ENCODE measurements at places on chromosomes 13 and 19.

DNA sequence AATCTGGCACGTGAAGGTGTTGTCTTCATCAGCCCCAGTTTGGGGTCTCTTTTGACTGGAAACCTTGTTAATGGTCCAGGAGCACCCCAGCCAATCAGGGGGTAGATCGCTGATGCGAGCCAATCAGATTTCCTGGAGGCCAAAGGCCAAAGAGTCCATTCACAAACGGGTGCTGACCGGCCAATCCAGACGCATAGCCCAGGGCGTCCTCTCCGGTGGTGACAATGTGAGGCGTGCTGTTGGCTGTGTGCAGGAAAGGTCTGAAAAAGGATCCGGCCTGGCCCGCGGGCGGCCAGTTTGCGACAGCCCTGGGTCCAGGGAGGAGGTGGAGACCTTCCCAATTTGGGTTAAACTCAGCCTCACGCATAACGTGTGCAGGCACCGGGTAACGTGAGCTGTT, 3.1 kb downstream of the MAST3 start:
- no peak for DNase-seq

DNA sequence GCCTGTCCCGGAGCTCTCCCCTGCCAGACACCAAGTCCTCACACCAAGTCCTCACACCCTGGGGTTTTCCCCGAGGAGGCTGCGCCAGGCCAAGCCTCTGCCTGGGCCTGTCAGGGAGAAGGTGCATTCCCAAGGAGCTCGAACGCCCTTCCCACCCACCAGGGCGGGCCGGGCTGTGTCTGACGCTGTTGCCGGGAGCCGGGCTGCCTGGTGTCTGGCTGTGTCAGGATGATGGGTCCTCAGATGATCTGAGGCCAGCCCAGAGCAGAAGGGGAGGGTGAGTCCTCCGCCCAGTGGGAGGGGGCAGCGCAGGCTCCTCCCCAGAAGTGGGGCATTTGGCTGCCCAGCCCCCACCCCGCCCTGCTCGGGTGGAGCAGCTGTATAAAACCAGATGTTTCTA, 2.3 kb upstream of the HAS1 start:
- DNase-seq: peak; percentile 94

- DNase-seq: no peak
Observed at GRCh38 chr13:100128838-100129237, 39.9 kb downstream of the PCCA start.

DNA sequence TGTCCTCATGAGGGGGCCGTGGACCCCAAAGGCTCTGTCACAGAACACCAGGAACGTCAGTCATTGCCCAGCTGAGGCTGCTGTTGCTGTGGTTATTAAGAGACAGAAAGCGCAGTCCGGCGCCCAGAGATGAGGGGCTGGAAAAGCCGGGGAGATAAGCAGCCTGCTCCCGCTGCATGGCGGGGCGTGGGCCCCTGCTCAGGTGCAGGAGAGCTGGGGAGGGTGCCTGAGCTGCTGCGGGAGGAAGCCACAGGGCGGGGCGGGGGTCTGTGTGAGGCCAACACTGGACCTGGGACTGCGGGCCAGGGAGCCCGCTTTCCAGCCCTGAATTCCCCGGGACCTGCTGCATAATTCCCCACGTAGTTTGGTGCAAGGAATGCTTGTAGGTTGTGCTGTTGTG, 11.3 kb downstream of the SOX1 start:
- no peak for DNase-seq

DNA sequence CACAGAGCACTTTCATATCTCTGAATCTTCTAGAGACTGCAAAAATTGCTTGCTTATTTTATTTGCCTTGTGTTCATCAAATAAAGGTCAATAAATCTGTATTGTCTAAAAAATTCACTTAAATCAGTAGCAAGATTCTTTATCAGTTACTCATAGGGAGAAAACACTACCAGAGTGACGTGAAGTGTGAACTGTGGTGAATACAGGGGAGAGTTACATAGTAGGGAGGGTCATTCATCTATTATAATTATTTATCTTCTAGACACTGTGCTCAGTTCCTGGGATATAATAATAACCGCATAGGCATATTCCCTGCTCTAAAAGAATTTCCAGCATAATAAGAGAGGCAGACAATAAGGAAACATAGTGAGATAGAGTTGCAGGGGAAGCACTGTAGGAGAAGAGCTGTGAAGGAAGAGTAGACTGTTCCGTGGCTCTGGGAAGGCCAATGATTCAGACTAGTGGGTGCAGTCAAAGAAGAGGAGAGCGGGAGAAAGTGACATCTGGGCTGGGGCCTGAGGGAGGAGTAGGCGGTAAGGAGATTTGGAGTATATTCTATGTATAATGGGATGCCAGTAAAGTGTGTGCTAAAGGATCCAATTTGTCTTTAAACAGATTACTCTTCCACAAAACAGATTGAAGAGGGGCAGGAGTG, 84.0 kb upstream of the TDRD3 start:
- DNase-seq: no peak

- DNase-seq: no peak
Observed at GRCh38 chr13:100506154-100506553, 82.4 kb downstream of the GGACT start.
